ENCODE measurements at places on chromosomes 16 and 17.

GRCh38 chr16:67463059-67463458 lies 17.9 kb downstream of the ATP6V0D1 start:
- no peak for DNase-seq

GRCh38 chr16:84144209-84144858 lies 643 bp downstream of the HSDL1 start:
- no peak for DNase-seq

DNA sequence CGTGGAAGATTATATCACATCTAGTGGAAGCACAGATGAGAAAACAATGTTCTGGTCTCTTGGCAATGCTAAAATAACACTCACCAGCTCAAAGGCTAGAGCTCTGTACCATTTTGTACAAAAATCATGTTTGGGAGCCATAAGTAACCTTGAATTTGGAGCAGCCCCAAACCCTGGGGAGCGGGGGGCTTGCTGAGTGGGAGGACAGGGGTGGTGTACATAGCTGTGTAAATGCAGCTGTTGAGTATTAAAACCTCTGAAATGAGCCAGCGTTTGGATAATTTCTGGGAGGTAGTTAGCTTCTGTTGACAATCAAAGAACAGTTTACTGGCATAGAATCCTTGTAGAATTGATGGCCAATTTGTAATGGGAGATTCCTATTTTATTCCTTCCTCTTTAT lies 4.3 kb downstream of the MYH8 start:
- no peak for DNase-seq

DNA sequence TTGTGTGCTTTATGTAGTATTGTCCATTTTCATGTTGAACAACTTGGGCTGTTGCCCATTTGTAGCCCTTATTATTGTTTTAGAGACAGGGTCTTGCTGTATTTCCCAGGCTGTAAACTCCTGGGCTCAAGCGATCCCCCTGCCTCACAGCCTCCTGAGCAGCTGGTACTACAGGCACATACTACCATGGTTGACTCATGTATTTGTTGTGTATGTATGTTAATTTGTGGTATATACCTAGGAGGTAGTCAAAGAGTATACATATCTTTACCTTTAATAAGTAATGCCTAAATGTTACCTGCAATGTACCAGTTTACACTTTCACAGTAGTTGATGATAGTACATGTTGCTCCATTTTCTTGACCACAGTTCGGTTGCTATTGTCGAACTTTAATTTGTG lies 18.1 kb downstream of the PPM1D start:
- no peak for DNase-seq

DNA sequence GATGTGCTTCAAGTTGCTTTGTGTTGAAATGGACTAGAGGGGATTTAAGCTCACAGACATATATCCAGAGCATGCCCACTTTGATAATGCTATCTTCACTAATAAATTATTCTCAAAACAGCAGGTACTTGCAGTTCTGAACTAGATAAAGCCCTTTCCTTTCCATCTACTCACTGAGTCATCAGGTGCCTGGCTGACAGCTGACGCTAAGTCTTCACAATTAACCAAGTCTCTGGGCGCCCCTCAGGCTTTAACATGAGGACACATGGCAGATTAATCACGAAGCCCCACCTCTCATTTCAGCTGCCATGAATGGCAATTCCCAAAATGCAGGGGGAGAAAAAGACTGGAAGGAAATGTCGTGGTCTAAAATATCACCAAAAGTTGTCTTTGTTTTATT lies 29.5 kb upstream of the CRISPLD2 start:
- no peak for DNase-seq

DNA sequence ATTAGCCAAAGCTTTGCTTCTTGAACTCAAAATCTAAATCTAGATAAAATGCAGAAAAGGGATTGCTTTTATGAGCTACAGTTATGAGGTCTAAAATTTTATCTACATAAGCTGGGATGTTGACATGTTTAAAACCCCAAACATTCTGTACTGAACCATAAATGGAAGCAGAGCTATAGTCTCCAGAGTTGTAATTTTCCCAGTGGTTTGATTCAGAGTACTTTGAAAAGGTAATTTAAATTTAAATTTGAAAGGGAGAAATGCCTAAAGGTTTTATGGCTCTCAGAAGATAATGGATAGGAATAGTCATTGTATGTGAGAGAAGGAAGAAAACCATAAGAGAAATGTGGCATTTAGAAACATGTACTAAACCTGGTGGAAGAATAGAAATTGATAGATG lies 163.2 kb downstream of the PPM1E start:
- DNase-seq = no peak

GRCh38 chr16:85248342-85248741 lies 136.1 kb upstream of the CIBAR2 start:
- no peak for DNase-seq

DNA sequence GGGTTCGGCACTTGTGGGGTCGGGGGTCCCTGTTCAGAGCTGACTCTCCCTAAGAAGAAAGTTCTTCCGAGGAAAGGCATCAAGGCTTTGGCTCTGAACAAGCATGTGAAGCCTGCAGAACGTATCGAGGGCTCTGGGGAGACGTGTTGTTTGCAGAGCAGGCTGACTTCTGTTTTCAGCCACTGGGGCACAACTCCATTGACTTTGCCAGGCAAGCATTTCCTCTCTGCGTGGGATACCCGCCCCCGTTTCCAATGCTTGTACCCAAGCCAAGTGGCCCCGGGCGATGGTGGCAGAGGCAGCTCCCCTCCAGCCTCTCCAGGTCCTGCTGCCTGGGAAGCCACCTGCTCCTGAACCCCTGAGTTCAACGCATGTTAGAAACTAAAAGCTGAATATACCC lies 255.7 kb downstream of the RBFOX3 start:
- no peak for DNase-seq

DNA sequence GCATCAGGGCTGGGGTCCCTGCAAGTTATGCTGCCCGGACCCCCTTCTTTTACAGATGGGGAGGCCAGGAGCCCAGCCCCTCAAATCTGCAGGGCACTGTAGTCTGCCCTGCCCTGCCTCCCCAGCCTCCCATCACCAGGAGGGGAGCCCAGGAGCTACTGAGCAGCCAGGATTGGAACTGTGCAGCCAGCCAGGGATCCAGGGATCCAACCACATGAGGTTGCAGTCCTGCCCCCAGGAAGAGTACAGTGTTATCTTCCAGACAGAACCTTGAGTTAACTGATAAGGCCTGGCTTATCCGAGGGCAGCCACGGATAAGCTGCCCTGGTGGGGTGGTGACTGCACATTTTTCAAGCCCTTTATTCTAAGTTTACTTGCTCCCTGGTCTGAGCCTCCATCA lies 11.4 kb upstream of the NDRG4 start:
- DNase-seq = no peak

GRCh38 chr16:1740781-1741490 lies 30.4 kb downstream of the NME3 start:
- DNase-seq = no peak

DNA sequence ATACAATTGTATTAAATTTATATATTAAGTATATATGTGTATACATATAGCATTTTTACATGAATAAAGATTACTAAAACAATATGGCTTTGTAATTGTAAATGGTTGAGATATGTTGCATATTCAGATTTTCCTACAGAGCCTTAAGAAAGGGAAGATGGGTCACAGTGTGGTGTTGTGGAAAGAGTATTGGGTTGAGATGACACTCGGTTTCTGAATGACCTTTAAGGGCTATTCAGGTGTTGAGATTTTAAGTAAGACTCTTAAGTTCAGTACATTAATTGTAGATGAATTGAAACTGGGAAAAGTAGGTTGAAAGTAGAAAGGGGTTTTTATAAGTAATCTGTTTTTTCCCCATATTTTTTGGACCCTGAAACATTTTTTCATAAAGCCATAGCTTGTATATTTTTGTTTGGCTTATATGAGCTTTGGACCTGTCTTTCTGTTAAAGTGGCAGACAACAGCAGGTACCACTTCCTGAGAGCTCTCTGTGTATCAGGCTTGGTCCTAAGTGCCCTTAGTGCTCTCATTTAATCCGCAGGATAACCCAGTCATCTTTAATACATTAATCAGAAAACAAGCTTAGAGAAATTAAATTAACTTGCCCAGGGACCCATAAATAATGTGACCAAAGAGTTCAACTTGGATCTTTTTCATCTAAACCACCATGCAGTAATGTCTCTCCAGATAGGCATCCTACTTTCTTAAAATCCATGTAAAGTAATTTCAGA lies 48.5 kb upstream of the MRC2 start:
- no peak for DNase-seq

DNA sequence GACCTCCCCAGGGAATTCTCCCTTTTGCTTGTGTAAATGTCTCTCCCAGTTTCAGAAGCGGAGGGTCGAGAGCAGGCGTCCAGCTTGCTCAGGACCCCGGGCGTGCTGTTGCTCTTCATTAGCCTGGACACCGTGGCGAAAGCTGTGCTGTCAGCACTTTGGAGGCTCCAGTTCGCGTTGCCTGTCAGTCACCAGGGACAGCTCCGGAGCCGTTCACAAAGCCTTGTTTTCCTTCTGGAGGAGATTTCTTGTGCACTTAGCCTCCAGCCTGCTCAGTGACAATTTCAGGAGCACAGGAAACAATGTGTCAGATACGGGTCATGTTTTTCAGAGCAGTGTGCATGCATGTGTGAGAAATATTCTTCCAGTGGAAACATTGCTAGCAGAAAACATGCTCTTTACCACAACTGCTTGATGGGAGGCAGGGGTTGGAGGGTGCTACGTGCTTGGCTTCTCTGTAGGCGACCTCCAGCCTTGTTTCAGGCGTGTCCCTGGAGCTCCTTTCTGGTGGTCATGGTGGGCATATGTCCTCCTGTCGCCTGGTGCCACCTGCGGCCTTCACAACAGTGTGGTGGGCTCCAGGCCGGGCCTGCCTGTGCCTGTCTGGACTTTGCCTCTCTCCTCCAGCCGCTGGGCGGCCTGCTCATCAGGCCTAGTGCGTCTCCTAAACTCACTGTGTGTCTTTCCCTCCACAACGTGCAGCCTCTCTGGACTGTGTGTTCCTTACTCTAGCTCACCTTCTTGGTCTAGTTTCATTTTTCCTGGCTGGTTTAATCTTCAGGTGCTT lies 29.0 kb downstream of the ZNF750 start:
- DNase-seq = no peak

DNA sequence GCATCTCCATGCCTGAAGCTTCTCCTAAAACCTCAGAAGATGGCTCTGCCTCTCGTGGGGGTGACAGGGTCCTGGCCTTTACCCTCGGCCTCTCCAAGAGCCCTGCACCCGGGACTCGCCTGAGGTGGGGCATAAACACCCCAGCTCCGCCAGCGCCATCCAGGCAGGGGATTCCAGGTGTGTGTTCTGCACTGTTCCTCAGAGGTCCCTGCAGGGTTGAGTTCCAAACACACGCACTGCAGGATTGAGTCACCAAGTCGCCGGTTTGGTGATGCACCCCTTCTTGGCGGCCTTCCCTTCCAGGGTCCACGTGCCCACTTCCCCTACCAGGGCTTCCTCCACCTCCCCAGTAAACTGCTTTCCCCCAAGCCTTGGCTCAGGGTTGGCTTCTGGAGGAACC lies 40.0 kb upstream of the RBFOX3 start:
- no peak for DNase-seq

DNA sequence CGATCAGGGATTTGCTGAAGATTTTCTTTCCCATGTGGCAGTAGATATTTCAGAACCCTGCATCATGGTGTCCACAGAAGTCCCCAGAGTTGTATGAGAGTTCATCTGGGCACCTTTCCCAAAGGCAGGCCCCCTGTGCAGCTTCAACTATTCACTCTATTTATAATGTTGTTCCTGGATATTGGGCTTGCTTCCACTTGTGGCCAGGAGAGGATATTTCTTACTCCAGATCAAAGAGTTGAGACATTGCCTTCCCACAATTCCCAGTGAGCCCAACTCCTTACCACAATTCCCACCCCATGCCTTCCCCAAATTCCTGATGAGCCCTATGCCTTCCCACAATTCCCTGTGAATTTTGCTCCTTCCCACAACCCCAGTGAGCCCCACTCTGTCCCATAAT lies 206.9 kb downstream of the WWOX start:
- no peak for DNase-seq

DNA sequence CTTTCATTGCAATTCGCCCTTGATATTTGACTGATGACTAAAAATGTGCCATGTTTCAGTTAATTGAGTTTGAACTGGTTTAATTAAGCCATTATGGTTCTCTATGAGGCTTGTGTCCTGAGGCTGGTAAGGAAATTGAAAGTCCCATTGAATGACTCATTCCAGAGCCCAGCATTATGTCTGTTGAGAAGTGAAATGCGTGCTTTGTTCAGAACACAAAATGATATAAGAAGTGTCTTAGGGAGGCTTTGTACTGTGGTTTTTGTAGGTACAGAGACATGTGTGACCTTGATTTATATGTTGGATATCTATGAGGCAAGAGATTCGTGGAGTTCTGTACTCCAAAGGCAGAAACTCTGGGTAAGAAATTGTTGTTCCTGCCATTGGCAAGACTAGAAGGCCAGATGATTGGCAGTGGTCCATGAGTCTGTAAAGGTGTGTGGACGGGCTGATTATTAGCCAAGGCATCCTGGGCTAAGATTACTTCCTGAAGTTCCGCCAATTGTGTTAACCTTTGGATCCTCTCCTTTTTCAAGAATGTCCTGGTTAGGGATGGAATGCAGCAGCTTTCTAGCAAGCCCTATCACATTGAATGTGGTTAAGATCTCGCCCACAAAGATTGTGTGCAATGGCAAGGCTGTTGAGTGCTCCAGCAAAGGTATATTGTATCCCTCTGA lies 103.7 kb downstream of the NPIPB5 start:
- peak; percentile 30 for DNase-seq

GRCh38 chr16:10668322-10669045 lies 26.2 kb downstream of the TEKT5 start:
- peak; percentile 15 for DNase-seq

DNA sequence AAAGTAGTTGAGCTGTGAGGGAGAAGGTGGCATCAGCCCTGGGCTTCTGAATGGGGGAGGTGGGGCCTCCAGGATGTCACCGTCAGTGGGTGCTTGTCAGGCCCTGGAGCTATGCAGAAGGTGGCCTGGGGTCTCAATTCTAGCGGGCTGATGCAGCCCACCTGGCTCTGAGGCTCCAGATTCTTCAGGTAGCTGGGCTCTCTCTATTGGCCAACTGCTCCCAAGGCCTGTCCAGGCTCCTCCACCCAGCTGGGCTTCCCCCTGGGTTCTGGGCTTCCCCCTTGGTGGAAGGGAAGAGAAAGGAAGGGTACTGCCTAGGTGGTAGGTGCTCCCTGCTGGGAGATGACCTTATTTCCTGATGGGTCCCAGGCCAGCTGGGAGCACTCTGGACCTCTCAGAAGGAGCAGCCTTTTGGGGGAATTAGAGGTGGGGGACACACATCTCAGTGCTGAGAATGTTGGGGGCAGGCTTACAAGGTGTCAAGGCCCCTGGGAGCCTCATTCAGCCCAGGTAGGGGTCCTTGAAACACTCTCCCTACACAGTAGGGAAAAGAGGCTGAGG lies 1728.3 kb downstream of the TP53TG3F start:
- DNase-seq = no peak

GRCh38 chr16:88407042-88407420 lies 24.3 kb downstream of the ZNF469 start:
- DNase-seq = no peak

DNA sequence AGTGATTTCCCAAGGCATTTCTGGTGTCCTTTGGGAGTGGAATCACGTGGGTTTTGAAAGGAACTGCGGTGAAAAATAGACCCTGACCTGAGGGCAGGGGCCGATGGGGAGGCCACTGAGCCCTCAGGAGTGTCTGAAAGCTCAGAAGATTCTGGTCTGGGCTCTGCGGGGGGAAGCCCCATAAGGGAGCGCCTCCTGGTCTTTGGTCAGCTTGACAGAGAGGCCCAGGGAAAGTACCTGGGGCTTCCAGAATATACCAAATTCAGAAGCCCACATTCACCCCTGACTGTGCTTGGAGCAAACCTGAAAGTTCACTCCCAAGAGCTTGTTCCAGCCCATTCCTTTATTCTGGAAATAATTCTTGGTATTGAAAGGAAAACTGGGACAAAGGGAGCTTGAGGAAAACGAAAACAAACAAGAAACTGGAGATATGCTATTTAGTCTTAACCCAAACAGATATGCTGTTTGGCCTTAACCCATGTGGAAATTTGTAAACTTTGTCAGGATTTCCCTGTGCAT lies 23.2 kb upstream of the NAGLU start:
- no peak for DNase-seq
